ENCODE measurements at places on chromosomes 6 and 20.

DNA sequence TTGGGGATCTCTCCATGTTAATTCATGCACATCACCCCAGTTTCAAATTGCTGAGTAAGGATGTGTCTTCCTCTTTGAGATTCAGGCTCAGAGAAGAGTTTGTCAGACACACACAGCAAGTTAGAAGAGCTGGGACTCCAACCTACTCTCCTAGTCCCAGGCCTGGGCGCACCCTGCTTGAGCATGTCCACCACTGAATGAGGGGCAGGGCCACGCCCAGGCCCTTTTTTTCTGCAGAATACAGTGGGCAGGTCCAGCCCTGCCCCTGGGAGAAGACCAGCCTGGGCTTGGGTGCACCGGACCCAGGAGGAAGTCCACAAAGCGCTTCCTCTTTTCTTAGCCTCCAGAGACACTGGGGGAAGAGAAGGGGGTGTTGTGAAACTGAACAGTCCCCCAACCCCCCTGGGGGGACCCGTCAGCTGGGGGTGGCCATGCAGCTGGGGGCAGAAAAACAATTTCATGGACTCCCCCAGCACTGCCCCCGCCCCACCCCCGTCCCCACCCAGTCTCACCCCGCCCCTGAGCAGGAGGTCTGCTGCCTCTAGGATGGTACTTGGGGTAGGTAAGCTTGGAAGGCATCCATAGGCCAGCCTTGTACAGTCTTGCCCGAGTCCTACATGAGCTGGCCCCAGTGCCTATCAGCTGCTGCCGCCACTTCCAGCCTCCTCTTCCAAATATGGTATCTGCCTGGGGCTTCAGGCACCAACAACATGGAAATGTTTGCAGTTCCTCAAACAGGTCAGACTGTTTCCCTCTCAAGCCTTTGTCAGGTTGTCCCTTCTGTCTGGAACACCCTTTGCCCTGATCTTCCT, 11.7 kb upstream of the HCK start:
- DNase-seq = no peak

DNA sequence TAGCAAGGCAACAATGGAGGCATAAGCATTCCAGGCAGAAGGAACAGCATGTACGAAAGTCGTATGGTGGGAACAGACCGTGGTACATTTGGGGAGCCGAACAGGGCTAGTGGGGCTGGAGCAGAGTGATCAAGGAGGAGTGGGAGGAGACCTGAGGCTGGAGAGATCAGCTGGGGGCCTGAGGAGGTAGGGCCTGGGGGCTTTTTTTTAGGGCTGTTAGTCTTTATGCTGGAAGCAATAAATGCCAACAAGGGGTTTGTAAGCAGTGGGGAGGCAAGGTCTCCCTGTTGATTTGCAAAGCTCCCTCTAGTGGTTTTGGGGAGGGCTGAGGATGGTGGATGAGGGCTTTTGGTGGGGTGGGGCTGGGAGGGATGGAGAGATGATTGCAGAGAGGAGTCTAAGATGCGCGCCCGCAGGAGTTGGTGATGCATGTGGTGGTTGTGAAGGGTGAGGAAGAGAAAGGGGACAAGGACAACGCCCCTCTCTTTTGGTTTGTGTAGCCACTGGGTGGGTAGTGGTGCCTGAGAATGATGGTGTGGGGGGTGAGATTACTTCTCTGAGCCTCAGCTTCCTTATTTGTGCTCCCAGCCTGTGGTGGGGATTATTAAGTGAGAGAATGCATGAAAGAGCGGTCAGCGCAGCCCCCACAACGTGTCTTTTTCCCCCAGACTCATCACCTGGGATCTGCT, 74.1 kb upstream of the TOX2 start:
- DNase-seq = peak; percentile 12

GRCh38 chr6:22322103-22323030, 25.5 kb upstream of the PRL start:
- DNase-seq = no peak

DNA sequence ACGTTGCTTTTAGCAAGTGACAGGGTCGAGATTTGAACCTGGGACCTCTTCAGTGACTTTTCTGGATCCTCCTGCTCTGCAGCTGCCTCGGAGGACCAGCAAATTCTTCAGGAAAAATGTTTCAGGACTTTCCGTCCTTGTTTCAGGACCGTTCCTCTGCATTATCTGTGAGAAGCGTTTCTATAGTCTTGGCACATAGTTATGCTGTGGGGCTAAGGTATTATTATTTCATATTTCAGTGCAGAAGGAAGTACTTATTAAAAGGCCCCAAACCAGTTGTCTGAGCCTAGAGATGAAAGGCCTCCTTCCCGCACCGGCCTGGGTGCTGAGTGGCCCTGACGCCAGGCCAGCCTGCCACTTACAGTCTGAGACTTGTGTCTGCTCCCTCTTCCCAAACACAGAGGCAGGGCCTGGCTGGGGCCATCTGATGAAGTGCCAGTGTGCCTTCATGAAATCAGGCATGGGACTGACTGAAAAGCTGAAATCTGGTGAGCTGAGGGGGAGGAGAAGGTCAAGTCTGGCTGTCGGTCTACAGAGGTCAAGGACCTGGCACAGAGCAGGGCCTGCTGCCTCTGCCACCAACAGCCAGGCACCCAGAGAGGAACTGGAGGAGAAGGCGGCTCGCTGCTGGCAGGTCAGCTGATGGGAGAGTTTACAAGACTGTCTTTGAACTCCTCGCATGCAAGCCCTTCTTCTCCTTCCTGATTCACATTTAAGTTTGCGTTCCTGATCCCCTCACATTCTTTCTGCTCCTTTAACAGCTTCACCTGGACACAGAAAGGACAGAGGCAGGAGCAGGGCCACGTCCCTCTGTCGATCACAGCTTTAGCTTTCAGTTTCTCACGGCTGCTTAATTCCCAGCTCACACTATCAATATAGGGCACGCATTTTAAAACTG, 8.9 kb upstream of the QKI start:
- DNase-seq = no peak

DNA sequence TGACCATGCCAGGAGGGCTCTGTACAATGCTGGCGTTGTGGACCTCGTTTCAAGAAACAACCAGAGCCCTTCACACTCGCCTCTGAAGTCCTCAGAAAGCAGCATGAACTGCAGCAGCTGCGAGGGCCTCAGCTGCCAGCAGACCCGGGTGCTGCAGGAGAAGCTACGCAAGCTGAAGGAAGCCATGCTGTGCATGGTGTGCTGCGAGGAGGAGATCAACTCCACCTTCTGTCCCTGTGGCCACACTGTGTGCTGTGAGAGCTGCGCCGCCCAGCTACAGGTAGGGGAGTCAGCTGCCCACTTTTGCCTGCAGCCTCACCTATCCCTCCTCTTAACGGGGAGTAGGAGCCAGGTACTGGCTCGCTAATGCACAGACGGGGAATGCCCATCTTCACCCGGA, 16.2 kb downstream of the MYLIP start:
- DNase-seq = no peak

- DNase-seq = no peak
Measured at GRCh38 chr6:98146656-98147055, 687.7 kb upstream of the POU3F2 start.

DNA sequence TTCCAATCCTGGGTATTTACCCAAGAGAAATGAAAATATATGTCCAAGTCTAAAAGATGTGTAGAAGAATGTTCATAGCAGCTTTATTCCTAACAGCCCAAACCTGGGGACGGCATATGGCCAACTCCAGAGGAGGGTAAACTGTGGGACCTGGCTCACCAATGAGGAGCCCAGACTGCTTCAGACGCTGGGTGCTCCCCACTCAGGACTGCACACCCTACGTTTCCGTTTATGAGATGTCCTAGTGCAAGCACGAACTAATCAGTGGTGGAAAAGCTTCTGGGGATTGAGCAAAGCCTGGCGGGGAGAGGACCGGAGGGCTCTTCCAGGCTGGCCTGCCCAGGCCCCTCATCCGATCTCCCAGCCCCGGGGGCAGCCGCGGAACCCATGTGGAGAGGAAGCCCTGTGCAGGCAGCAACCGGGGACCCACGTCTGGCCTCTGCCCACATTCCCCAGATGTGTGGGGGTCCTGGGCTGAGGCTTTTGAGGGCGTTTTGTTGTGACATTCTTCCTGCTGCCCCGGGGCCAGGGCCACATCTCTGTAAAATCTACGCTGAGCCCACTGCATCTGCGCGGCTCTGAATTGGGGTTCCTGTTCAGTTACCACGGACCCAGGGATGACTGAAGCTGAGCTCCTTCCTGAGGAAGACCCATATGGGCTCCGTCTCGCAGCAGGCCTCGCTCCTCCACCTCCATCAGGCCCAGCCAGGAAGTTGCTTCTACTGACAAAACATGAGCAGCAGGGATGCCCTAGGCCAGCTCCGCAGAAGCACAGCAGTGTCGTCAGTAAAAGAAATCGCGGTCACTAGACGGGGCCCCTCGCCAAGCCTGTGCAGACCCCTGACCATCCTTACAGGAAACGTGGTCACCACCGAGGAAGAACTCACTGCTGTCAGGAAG, 188.0 kb downstream of the DLL1 start:
- DNase-seq = no peak

GRCh38 chr6:105058316-105058715, 101.4 kb downstream of the LIN28B start:
- no peak for DNase-seq
